GM19239 (cell line): ENCODE measurements at places on chromosomes 5 and 9.

DNA sequence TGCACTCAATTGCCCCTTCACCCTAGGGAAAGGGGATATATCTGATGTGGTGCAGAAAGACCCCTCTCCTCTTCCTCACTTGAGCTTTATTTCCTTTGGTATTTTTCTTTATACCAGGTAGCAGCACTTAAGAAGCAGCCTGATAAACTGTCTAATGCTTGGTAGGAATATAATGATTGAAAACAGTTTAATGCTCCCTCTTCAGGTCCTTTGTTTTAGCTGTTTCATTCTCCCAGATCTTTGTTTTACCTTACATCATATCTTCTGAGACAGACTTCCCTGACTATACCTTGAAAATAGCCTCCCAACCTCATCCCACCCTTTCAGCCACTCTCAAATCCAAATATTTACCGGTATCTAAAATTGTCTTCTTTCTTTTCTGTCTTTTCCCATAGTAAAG is 87.9 kb downstream of the NUDT12 start:
- no peak for DNase-seq

DNA sequence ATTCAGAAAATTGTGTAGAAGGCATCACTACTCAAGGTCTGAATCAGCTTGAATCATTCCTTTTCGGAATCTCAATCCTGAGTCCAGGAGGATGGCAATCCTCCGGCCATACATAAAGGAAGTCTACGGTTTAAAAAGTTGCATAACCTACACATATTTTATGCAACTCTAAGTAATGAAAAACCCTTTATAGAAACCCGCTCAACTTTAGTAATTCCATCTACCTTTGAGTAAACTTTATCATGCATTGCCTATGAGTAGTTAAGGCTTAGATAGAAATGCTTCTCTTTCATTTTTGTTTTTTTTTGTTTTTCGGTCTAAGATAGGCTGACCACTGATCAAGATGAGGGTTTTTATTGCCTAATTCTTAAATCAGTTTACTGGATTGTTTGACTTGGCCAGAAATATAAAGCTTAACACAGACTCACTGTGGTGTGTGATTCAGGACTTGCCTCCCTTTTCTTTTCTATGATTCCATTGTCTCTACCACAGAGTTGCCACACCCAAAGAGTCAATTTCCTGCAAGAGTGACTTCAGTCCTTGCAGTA is 85.0 kb downstream of the LURAP1L start:
- DNase-seq: no peak

DNA sequence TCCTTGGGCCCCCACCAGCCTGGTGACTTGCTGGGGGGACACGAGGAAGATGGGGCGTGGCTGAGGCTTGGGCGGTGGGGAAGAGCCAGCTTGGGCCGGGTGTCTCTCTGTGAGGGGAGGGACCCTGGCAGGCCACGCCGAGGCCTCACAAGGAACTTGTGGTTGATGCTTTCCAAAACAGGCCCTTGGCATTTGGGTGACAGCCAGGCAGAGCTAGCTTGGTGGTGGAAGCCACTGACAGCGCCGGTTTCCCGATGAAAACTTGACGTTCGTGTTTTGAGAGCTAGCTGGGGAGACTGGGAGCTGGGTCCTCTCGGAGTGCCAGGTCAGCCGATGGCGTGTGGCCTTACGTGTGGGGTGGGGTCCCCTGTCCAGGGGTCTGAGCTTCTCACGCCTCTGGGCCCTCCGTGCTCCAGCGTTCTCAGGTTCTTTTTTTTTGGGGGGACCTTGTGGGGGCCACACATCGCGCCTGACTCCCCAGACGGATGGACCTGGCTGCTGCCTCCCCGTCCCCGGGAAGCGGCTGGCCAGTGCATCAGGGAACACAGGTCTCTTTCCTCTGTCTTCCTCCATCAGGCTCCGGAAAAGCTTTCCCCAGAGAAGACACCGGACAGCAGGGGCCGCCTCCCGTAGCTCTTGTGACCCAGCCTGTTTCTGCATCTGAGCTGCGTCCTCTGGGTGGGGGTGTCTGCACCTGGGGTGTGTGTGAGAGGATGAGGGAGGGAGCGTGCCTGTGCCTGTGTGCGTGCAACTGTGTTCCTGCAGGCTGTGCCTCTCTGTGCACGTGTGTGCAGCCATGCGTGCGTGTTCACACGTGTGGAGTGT is 129.3 kb upstream of the LPCAT1 start:
- no peak for DNase-seq

DNA sequence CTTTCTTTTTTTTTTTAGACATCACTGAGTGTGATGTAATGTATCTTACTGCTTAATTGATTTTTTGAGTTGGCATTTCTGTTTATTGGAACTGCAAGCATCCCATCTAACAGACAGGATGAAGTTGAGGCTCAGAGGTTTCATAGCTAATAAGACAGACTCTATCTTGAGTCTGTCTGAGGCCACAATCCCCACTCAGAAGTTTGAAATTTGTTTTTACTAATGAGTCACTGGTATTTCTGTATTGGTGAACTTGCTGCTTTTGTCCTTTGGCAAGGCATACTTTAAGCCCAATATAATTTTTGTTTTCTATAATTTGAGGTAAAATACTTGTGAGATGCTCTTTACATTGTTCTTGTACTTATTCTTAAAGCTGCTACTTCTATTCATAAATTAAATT is 491.2 kb downstream of the PSAT1 start:
- no peak for DNase-seq

DNA sequence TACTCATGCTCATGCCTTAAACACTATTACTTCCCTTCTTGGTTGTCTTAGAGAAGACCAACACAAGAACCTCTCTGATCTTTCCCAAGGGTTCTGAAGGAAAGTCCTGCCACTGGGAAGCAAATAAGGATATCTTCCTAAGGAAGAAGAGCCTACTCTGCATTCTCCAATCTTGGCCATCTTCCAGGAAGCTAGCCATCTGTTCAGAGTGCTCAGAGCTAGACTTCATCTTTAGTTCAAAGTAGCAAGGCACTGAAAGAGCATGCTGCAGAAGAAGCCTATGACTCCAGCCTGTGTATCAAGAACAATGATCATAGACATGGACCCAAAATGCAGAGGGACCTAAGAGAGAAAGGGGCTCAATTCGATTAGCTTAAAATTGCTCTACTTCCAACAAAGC is 114.7 kb downstream of the KIAA0825 start:
- DNase-seq: no peak

DNA sequence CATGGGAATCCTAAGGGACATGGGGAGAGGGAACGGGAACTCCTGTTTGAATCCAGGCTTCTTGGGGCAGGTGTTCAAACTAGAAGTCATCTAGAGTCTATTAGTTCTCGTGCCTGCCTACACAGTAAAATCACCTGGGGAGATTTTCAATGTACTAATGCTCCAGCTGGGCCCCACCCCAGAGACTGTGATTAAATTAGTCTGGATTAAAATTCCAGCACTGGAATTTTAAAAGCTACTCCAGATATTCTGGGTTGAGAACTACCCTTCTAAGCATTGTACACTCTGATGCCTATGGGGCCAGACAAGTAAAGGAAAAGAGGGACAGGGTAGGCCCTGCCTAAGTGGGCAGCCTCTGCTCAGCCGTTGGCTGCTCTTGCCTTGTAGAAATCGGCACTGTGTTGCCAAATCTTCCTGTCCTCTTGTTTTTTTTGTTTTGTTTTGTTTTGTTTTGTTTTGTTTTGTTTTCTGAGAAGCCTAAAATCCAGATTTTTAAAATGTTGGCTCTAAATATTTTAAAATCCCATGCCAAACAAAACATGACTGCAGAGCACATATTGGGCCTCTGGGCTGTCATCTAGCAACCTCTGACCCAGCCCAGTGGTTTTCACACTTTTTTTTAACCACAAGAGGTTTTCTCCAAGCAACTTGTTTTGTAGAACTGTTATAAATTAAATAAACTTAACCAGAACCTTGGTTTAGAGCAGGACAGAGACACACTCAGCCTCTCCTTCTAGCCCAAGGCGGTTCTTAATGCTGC is 29.0 kb downstream of the ADRB2 start:
- DNase-seq: no peak

- DNase-seq: no peak
Measured at GRCh38 chr9:92444841-92445240, 20.6 kb upstream of the OMD start.
